T-helper 22 cell (primary cell): ENCODE measurements at places on chromosomes 6 and 20.

DNA sequence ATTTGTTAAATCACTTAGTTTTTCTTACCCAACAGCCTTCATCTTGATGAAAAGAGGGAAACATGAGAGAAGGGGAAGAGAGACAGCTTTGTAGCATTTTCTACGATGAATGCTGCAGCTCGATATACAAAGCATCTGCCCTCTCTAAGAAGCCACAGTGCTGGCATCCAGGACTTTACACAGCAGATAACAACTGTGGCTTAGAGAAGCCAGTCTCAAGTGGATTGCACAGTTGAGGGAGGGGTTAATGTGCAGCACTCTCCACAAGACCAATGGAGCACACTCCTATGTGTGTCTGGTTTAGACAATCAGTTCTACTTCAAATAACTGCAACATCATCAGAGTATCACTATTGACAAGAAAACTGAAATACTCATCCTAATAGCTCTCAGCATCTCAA is 5.8 kb downstream of the C6orf120 start:
- DNase-seq: no peak

- no peak for DNase-seq
Observed at GRCh38 chr20:31856516-31856915, 11.1 kb upstream of the FOXS1 start.

DNA sequence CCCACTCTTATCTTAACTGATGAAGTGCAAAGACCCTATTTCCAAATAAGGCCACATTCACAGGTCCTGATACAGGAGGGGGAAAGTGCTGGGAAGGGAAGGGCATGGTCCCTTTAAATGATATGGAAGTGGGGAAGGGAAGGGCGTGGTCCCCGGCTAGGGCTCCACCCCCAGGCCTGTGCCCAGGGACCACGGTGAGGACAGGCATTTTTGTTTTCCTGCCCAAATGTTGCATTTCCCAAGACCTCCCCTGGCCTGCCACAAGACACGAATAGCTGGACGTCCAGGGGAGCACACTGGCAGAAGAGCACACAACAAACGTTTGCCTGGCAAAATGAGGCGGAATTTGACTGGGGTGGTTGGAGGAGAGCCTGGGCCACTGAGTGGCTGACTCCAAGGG is 16.1 kb upstream of the HFE start:
- no peak for DNase-seq

DNA sequence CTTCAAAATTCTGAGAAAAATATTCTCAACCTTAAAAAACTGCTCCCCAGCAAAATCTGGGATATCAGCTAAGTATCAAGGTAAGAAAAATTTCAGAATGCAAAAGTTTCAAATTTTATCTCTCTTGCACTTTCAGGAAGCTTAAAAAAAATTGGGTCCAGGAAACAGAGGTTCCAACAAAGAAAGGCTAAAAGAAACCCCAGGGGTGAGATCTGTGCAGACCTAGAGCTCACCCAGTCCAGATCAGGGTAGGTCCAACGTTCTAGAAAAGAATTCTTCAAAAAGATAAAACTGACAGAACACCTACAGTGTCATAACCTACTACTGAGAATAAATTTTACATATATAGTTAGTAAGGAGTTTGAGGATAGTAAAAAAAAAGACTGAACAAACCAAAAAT is 23.5 kb downstream of the ILRUN start:
- no peak for DNase-seq

DNA sequence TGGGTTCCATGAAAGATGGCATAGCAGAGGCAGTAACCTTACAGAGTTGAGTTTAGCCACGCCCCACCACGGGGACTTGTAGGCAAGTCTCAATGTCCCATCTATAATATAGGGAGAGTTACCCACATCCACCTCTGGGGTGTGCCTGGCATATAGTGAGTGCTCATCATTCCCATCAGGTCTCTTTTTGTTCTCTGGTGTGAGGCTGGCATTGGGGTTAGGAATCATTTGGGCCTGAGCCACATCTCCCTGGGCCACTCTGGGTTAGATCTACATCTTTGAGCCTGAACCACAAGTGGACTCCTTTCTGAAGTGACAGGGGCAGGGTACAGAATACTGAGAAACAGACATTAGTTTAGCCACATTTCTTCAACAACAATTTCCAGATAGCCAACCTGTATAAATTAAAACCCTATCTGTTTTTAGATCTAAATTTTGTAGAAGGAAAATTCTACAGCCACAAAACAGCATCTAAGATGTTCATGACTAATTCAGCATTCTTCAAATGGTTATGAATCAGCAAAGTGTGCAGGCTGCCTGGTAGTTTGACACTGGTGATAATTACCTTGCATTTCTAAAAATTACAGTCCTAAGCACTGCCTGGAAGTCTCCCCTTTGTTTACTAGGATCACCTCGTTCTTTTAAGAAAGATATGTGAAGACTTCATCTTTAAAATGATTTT is 20.1 kb downstream of the RNF24 start:
- no peak for DNase-seq

DNA sequence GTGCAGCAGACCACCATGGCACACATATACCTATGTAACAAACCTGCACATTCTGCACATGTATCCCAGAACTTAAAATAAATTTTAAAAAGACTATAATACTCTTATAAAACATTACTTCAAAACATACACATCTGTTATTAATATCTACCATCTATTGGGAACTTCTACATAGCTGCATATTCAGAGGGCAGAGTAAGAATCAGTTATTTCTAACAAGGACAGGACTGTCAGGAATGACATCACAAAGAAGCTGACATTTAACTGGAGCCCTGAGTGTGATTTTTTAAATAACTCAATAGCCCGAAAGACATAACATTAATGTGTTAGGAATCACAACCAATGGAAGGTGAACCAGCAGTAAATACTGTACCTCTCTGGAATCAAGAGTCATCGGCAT is 276.7 kb upstream of the ECI2 start:
- no peak for DNase-seq

GRCh38 chr6:45650524-45651135 is 272.9 kb upstream of the SUPT3H start:
- DNase-seq: no peak

DNA sequence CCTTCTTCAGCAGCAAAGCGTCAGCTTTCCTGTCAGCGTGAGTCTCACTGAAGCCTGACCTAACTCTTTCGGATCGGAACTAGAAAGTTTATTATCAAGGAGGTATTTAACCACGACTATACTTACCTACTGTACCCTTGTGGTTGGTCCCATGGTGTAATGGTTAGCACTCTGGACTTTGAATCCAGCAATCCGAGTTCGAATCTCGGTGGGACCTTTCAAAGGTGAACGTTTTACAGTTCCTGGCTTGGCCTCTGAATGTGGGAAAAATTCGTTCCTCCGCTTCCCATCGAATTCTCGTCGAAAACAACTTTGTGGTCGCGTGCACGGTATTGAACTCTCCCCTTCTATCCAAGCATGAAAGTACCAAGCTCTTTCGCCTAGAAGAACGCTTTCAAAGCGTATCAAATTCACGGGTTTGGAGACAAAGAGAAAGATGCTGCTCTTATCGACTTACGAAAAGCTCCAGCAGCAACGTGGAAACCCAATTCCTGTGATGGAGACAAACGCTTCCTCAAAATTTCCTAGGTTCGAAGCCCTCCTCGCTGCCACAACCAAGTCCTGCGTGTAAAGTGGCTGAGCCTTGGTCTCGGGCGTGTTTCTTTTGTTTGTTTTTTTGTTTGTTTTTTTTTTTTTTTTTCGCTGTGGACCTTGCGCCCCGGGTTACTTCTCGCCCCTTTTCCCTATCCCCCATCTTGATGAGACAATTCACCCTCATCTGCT is 63.7 kb downstream of the GPX5 start:
- no peak for DNase-seq

- no peak for DNase-seq
Observed at GRCh38 chr20:52454660-52455059, 263.1 kb upstream of the ZFP64 start.

DNA sequence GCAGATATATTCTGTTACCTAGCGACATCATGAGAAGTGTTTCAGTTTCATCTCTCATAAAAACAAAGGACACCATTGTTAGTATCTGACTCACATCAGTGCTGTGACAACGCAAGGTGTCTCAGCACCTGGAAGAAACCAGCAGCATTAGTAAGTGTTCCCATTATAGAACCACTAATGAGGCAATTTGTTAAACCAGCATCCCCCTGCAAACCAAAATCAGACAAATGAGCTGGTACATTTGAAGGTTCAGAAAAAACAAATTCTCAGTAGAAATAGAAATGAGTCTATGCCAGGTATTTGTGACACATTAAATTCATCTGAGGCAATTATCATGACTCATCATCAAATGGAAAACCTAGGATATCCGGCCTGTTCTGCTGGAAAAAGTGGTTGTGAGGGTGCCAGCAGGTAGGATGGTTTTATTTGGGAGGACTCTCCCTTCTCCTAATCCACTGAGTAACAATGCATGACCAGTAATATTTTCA is 151.7 kb downstream of the TMEM200A start:
- no peak for DNase-seq

DNA sequence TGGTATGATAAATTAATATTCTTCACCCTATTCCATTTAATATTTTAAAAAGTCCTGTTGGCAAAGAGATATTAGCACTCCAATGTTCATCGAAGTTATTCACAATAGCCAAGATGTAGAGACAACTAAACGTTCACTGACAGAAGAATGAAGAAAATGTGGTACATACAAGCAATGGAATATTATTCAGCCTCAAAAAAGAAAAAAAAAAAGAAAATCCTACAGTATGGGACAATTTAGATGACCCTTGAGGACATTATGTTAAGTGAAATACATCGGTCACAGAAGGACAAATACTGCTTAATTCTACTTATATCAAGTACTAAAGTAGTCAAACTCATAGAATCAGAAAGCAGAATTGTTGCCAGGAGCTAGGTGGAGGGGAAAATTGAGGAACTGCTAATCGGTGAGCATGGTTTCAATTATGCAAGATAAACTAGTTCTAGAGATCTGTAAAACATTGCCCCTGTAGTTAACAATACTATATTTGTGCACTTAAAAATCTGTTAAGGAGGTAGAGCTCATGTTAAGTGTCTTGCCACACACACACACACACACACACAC is 4.7 kb downstream of the GCLC start:
- DNase-seq: no peak

- no peak for DNase-seq
Observed at GRCh38 chr6:137465378-137466009, 28.7 kb downstream of the OLIG3 start.

DNA sequence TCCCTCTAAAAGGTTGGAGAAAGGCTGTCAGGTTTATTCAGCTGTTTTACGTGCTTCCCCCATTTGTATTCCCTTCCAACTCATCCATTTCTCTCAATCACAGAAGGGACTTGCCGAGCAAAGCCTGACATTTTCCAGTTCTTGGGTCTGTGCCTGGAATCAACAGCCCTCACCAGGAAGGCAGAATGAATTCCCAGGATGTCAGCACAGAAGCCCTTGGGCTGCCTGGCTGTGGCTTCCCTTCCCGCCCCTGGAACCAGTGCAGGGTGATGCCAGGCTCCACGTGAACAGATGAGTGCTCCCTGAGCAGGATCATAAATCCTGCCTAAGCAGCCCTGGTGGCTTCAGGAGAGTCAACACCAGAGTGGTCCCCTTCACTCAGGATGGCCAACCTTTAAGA is 86.1 kb upstream of the CD83 start:
- DNase-seq: no peak

- no peak for DNase-seq
Observed at GRCh38 chr6:121441477-121441876, 6.0 kb downstream of the GJA1 start.

GRCh38 chr6:8535519-8535918 is 100.2 kb upstream of the SLC35B3 start:
- DNase-seq: no peak

DNA sequence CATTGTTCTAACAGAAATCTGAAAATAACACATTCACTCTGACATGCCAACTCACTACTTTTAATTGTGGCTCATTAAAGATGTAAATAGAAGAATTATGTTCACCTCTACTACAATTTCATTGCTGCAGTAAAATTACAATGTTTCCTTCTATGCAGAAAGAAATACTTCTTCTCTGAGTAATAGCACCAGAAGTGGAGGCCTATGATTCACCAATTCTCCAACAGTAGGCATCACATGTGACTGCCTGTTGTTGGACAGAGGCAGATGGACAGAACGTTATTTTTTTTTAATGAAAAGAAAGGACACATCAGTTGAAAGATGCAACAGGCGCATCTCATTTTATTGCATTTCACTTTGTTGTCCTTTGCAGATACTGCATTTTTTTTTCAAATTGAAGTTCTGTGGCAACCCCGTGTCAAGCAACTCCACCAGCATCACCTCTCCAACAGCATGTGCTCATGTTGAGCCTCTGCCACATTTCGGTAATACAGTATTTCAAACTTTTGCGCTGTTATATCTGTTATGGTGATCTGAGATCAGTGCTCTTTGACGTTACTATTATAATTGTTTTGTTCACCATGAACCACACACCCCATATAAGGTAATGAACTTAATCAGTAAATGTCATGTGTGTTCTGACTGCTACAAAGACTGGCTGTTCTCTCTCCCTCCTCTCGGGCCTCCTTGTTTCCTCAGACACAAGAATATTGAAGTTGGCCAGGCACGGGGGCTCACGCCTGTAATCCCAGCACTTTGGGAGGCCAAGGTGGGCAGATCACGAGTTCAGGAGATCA is 121.4 kb downstream of the ATXN1 start:
- DNase-seq: no peak

- DNase-seq: no peak
Observed at GRCh38 chr20:10660661-10661060, 13.1 kb downstream of the JAG1 start.

DNA sequence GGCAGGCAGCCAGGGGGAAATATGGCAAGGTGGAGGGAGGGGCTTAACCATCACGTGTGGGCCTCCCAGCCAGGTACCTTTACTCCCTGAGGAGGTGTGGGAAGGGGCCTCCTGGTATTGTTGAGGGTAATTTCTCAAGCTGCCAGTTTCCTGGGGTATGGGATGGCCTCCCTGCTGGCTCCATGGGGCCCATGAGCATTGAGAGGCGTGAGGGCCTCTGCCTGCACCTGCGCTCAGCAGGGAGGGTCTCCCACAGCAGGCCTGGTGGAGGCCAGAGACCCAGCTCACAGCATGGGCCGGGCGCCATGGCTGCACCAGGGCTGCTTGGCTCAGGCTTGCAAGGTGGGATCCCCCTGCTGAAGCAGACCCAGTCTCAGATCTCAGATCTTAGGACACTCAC is 113.0 kb downstream of the GRM4 start:
- DNase-seq: no peak

- no peak for DNase-seq
Observed at GRCh38 chr20:33727806-33728205, 4.0 kb upstream of the ZNF341 start.

DNA sequence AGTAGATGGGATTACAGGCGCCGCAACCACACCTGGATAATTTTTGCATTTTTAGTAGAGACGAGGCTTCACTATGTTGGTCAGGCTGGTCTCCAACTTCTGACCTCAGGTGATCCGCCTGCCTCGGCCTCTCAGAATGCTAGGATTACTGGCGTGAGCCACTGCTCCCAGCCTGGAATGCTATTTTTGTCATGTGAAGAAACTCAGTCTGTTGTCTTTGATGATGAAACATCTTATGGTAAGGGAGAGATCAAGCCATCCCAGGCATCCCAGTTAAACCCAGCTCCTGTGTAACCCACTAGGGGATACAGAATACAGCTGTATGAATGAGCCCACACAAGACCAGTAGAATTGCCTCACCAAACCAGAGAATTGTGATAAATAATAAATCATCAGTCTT is 83.6 kb upstream of the RBM24 start:
- DNase-seq: no peak

- DNase-seq: no peak
Observed at GRCh38 chr6:110389689-110390382, 25.5 kb downstream of the DDO start.
